DMS 273 treated with DMSO at 0.1 percent for 48 hours (cell line): ENCODE measurements at places on chromosomes 7 and 10.

GRCh38 chr7:123649964-123650363 is 5.7 kb upstream of the LMOD2 start:
- DNase-seq = no peak

GRCh38 chr7:134419875-134420274 is 39.0 kb downstream of the AKR1B1 start:
- DNase-seq = no peak

- DNase-seq = no peak
Observed at GRCh38 chr10:49690698-49691356, 11.4 kb downstream of the C10orf53 start.

DNA sequence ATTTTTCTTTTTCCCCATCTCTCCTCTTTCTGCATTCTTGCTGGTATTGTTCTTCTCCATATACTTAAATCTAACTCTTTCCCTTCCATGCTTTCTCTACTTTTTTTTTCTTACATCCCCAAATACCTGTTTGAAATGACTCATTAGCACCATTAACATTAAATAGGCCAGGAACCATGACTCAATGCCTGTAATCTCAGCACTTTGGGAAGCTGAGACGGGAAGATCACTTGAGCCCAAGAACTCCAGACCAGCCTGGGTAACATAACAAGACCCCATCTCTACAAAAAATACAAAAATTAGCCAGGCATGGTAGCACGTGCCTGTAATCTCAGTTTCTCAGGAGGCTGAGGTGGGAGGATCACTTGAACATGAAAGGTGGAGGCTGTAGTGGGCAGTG is 1026.8 kb downstream of the GATA3 start:
- no peak for DNase-seq

DNA sequence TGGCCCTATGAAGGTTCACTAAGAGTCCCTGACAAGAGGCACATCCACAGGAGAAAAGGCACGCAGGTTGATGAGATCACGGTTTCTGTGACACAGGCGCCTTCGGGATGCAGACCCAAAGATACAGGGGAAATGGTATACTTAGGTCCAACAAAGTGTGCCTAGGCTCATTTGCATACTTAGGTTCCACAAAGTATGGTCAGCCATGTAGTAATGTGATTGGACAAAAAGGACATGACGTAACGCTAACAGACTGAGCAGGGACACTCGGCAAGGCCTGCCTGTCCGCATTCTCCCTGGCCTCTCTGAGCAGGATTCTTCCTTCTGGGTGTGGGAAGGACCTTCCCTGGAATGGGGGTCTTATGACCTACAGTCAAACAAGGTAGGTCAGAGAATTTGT is 190.6 kb downstream of the CELF2 start:
- DNase-seq = no peak

- DNase-seq = no peak
Observed at GRCh38 chr7:149732111-149732561, 41.3 kb downstream of the ZNF467 start.

GRCh38 chr10:119341459-119342301 is 134.3 kb downstream of the GRK5 start:
- DNase-seq = no peak

DNA sequence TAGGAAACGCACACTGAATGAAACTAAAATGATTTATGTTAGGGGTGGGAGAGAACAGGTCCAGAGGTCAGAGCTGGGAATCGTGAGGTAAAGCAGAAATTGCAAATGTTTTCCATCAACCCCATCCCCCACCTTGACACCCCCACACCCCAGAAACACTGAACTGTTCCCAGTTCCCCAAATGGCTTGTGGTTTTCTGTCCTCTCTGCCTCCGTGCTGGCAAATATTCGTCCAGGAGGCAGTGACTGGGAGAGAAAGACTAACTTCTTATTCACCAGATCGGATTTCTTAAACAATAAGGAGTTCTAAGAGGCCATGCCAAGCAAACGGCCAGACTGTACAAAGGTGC is 730 bp upstream of the RASSF4 start:
- DNase-seq = no peak

- DNase-seq = no peak
Observed at GRCh38 chr7:43592326-43592725, 9.4 kb downstream of the STK17A start.

GRCh38 chr7:105638902-105639495 is 57.7 kb upstream of the EFCAB10 start:
- DNase-seq = no peak

DNA sequence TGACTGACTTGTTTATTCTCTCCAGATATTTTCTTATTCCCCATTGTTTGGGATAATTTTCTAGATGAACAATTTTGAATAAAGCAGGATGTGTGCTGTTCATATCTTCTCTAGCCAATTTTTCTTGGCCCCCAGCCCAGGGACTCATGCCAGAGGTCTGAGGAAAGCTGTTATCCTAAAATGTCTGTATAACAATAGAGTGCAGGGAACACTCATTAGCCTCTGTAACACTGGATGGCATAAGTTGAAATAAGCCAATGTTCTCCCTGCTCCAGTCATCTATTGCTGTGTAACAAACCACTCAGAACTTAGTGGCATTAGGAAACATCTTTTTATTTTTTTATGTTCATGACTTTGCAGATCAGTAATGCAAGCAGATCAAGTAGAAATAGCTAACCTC is 121.7 kb upstream of the TRIM24 start:
- no peak for DNase-seq

DNA sequence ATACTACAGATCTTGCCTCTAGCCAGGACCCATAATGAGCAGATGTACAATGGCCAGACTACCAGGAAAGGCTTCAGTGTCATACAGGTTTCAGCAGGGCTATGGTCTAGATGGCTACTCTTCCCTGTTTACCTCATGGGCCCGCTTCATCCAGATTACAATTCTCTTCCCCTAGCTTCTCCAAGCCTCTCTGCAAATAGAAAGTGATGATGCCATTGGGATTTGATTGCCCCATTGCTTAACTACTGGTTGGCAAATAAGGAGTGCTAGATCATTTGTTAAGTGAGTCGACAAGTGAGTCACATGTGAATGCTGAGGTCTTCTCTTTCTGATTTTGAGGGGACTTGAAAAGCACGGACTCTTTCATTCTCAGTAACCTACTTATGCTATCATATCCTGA is 361.5 kb upstream of the LRRTM3 start:
- DNase-seq = no peak

DNA sequence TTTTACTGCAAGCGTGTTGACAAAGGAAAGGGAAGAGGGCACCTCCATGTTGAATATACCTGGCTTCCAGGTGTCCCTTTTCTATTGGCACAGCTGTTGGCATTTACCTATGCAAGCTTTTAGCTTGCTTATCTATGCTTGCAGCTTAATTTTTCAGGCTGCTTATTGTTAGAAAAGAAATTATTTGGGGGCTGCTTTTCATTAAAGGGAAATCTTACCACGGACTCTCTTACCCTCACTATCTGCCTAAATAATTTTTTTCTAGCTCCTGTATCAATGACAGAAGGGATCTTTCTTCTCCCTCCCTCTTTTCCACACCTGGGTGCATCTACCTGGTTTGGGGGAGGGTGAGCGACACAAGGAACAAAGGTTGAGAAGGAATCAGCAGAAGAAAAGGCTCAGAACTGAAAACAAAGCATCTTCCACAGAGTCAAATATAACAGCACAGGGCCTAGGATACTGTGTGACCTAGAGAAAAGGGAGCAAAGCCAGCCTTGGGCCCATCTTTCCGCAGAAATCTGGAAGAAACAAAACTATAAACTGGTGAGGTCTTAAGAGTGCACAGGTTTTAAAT is 15.2 kb upstream of the GJC3 start:
- DNase-seq = no peak

- DNase-seq = no peak
Observed at GRCh38 chr7:77537778-77538280, 734 bp downstream of the PTPN12 start.

- no peak for DNase-seq
Observed at GRCh38 chr10:93074597-93075368, 1.1 kb downstream of the CYP26A1 start.

DNA sequence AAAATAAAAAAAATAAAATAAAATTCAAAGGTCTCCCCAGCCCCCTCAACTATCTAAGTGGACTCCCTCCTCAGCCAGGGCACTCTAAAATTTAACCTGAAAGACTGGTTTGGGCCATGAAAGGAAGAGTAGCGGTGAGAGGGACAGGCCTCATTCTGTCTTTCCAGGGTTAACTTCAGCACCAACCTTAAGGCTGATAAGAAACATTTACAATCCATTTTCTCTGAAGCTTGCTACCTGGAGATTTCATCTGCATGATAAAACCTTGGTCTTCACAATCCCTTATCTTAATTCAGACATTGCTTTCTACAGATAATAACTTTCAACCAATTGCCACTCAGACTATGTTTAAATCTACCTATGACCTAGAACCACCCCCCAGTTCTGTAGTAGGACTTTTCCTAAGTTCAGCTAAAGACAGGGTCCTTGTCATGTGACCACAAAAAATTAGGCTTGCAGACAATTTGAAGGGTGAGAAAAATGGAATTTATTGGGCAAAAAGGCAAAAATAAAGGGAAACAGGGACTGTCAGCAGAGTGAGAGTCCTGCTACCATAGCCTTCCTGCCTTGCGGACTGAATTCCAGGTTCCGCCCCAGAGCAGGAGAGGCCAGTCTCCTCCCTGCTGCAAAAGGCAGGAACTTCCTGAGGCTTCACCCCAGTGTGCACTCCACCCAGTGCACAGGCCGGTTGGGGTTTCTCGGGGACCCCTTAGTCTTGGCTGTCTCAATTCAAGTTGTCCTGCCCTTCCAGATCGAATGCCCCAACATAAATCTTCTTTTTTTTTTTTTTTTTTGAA is 26.0 kb downstream of the AGK start:
- no peak for DNase-seq

- DNase-seq = no peak
Observed at GRCh38 chr7:20438248-20438647, 107.5 kb downstream of the ITGB8 start.

- DNase-seq = no peak
Observed at GRCh38 chr10:62904281-62904875, 88.2 kb upstream of the EGR2 start.

GRCh38 chr10:69742928-69743602 is 58.6 kb upstream of the COL13A1 start:
- no peak for DNase-seq

- DNase-seq = no peak
Observed at GRCh38 chr10:108421266-108421665, 1256.8 kb upstream of the SORCS1 start.

DNA sequence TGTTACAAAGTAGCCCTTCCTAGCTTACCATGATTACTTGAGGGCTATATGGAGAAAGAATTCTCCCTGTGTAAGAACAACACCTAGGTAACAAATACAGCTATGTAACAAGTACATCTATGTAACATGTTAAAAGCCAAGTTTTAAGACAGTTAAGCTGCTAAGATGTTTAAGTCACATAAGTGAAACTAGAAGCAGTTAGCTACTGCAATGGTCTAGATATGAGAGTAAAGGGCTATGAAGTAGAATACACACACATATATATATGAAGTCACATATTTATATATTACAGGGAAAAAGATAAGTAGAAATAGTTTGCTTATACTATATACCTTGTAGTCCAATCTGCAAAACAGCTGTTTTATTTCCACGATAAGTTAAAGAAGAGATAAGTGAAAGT is 14.4 kb downstream of the POT1 start:
- no peak for DNase-seq

GRCh38 chr7:12923971-12924370 is 236.5 kb downstream of the ARL4A start:
- no peak for DNase-seq

- no peak for DNase-seq
Observed at GRCh38 chr7:24835643-24836042, 78.4 kb upstream of the GSDME start.

DNA sequence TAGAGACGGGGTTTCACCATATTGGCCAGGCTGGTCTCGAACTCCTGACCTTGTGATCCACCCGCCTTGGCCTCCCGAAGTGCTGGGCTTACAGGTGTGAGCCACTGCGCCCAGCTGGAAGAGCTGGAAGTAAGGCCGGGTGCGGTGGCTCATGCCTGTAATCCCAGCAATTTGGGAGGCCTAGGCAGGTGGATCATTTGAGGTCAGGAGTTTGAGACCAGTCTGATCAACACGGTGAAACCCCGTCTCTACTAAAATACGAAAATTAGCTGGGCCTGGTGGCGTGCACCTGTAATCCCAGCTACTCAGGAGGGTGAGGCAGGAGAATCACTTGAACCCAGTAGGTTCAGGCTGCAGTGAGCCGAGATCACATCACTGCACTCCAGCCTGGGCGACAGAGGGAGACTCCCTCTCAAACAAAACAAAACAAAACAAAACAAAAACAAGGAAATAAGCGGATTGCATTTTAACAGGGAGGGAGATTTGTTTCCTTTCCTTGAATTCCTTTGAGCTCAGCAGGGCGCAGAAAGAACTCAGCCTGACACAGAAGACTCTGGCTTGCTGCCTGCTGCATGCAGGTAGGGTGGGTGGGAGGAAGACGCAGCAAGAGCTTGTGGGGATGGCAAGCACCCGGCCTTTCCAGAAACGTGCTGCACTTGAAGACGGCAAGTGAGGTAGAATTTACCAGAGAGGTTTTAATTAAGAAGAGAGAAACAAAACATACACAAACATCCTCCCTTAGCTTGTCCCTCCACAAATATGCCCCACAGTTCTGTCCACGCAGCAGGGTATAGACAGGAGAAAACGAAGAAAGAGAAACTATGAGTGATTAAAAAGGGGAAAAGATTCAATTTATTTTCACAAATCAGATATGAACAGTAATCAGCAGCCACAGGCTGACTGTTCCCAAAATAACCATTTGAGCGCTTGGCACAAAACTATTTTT is 148.0 kb downstream of the RNF216 start:
- no peak for DNase-seq

DNA sequence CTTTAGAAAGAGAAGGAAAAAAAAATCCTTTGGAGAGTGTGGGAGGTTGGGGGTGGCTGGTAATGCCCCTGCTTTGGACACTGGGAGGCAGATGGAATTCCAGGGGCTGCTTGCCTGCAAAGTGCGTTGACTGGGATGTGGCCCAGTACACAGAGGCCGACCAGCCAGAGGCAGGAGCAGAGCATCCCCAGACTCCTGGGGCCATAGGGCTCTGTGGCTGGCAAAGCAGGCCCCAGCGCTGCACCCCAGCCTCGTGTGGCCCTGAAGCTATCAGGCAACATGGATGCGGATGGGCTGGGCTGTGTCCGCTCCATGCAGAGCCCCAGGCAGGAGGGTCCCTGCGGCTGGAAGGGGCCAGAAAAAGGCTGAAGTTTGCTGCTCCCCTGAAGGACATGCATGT is 361.6 kb upstream of the FZD8 start:
- no peak for DNase-seq

DNA sequence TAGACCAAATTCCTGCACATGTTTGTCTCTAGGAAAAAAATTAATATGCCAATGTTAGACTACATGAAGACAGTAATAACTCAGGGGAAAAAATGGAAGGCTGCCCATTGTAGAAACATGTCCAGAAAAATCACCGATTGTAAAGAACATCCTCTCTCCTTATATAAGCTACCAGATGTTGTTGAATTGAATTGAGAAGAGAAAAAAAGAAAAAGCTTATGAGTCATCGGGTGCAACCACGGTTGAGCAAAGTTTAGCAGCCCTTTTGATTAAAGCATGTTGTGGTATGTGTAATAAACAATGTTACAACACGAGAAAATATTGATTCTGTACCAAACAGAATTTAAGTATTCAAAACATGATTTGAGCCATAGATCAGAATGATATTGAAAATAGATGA is 102.3 kb upstream of the ARHGAP21 start:
- DNase-seq = peak; percentile 20

GRCh38 chr7:70486977-70487376 is 645.0 kb upstream of the GALNT17 start:
- DNase-seq = no peak

- DNase-seq = peak; percentile 73
Observed at GRCh38 chr7:70681469-70682350, 450.2 kb upstream of the GALNT17 start.

- DNase-seq = no peak
Observed at GRCh38 chr7:105911961-105912575, 35.7 kb upstream of the ATXN7L1 start.

GRCh38 chr7:99308461-99309074 is 17.1 kb upstream of the ARPC1A start:
- no peak for DNase-seq
